ENCODE measurements at places on chromosomes 13 and 19. TPM values are rescaled to one million over a fixed set of nuclear protein-coding genes. Genes with fewer than 3 reads are reported as not detected.

S1PR4 gene
- total RNA-seq = not detected

DNA sequence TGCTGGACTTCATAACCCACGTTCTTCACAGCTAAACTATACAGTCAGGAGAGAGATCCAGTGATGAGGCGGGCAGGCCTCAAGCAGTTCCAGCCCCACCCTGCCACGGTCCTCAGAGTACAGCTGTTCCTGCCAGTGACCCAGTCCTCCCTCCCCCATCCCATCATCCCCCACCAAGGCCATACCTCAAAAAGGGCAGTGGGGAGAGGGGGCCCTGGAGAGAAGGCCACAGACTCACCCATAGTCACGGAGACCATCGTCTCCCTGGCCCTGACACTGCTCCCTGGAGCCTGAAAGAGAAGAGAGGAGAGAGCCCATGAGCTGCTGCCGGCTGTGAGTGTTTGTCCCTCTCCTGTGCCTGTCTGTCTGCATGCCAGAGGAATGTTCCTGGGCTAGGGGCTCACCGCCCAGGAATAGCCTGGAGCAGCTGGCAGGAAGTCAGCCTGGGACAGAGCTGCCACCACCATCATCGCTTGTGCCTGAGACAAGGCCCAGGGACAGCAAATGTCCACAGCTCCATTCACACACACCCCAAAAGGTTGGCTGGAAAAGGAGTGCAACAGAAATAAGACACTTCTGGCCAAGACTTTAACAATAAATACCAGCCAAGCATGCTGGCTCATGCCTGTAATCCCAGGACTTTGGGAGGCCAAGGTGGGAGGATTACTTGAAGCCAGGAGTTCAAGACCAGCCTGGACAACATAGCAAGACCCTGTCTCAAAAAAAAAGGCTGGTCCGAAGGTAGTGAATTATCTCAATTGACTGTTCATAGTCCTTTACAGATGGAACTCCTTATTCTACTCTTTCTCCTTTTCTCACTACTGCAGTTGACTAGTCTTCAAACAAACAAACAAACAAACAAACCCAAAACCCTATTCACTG, 6.4 kb downstream of the C19orf47 start:
- no peak overlapping the region for H3K27ac ChIP-seq
- H3K36me3 ChIP-seq = no peaks in the 10 kb centered on the region
- no peaks in the 10 kb centered on the region for H3K4me1 ChIP-seq
- no peak overlapping the region for H3K4me3 ChIP-seq

GRCh38 chr13:45807520-45808099, 43.9 kb downstream of the SIAH3 start:
- DNase-seq = peak; percentile 63
- H3K27me3 ChIP-seq = peaks cover 1% of the 10 kb centered on the region
- no peaks in the 10 kb centered on the region for H3K36me3 ChIP-seq

- no peaks in the 10 kb centered on the region for H3K27me3 ChIP-seq
- no peak overlapping the region for H3K4me3 ChIP-seq
- DNase-seq = no peak
- peaks cover 7% of the 10 kb centered on the region for H3K4me1 ChIP-seq
Observed at GRCh38 chr13:74158028-74158427, 23.8 kb upstream of the KLF12 start.

All from Caco-2 (cell line).